ENCODE measurements at places on chromosomes 5 and 9.

- DNase-seq: no peak
Measured at GRCh38 chr5:7728076-7728475, 122.9 kb downstream of the CFAP90 start.

DNA sequence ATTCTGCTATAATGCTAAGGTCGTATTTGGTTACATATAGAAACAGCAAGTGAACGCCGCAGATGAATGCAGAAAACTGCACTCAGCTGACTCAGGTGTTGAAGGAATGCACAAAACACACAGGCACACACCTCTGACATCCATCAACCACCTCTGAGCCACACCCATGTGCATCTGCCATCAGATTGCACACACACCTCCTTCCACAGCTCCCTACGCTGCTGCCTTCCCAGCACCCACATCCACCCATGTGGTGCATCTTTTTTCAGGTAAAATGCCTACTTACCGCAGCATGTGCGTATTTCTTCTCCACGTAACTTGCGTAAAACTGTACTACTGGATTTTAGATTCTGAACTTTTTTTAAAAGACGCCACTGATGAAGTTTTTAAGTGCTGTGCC lies 7.1 kb downstream of the STK10 start:
- no peak for DNase-seq

GRCh38 chr5:15354021-15354420 lies 146.0 kb upstream of the FBXL7 start:
- no peak for DNase-seq

DNA sequence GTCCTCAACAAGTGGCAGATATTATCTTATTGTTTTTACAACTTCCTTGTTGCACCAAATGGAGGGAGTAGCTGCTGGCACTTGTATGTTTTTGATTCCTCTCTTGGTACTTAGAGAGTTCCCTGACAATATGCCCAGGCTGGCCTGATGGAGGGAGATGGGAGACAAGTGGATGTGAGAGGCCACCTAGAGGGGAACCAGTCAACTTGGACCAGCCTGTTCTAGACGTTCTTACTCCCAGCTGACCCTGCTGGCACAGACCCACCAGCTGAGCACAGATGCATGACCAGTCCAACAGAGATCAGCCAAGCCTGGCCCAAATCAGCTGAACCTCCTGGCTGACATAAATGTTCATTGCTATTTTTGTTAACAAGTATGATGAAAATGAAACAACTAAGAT lies 60.9 kb upstream of the GDNF start:
- no peak for DNase-seq

- no peak for DNase-seq
Measured at GRCh38 chr5:44321144-44321725, 68.0 kb downstream of the FGF10 start.

DNA sequence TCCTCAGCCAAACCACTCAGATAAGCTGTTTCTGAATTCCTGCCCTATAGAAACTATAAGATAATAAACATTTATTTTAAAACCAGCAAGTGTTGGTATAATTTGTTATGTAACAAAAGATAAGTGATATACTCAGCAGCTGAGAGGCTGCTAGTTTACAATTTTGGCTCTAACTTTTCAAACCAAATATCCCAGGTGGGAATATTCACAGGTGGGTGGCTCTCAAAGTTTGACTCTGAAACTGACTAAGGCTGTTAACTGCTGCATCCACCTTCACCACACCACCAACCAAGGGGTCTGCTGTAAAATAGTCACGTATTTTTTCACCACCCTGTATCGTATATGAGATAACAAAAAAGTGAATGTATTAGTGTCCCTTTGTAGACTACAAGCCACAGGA lies 9.7 kb upstream of the ZNF366 start:
- no peak for DNase-seq

- DNase-seq: no peak
Measured at GRCh38 chr9:99451112-99451606, 229.1 kb downstream of the SEC61B start.

GRCh38 chr5:141779503-141779973 lies 97.5 kb upstream of the ARAP3 start:
- no peak for DNase-seq

DNA sequence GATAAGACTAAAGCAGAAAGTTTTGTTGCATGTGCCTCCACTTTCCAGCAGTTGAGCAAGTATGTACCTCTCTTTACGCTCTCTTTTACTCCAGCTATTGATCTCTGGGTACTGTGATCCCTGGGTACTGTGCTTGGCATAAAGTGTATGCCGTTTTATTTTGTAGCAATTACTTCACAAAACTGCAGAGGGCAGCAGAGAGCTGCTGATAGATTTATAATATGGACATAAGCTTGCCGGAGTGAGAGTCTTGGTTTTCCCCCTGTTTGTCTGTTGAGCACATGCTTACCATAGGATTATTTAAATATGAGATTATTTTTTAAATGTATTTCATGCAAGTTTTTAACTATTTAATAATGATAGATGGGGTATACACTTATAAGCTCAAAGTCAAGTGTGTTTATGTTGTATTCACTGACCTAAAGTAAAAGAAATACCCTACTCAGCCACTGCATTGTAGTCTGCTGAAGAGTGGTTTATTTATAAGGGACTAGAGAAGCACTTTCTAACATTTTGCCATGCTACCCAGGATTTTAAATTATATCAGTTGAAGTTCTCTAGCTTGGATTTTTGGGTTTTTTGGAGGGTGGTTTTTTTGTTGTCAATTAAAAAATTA lies 13.0 kb downstream of the TTC1 start:
- DNase-seq: peak; percentile 15

- DNase-seq: no peak
Measured at GRCh38 chr5:74122979-74123590, 497.1 kb downstream of the ARHGEF28 start.

DNA sequence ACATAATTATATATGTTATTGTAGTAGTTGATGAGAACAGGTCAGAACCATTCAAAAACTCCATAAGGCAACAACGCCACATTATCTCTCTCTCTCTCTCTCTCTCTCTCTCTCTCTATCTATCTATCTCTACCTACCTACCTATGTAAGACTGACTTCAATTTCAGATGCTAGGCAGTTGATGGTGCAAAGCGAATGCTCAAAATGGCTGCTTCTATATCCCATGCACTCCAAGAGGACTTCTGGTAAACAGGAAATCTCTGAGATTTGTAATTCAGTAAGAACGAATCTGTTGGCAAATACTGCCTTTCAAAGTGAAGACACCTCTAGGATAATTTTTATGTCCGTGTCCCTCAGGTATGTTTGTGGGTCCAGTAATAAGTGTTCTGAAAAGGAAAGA lies 43.7 kb downstream of the MEF2C start:
- no peak for DNase-seq

DNA sequence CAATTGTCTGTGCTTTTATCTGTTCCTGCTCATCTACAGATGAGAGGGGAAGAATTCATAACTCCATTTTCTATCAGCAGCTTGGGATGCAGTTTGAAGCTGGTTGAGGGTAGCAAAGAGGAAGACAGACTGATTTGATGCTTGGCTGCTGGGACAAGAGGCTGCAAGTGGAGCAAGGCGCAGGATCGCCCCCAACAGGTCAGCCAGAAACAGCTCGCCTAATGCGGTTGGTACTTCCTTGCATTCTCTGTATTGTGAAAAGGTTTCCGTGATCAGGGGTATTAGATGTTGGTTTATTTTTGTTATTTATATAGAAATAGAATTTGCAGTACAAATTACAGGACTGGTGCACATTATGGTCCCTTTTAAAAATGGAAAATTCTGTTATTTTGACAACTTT lies 40.6 kb downstream of the ZNF883 start:
- no peak for DNase-seq

DNA sequence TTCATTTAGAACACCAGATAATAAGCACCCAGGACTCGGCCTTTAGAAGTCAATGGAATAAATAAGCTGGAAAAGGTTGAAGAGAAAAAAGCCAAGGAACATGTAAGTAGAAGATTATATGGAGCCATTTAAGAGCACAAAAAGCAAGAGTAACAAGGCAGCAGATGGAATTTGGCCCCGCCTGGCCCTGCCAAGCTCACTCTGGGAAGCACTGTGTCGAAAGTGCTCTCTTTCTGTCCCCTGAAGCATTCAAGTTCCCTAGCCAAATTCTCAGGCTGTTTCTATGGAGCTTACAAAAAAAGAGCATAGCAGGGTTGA lies 73.0 kb upstream of the GPR151 start:
- no peak for DNase-seq

DNA sequence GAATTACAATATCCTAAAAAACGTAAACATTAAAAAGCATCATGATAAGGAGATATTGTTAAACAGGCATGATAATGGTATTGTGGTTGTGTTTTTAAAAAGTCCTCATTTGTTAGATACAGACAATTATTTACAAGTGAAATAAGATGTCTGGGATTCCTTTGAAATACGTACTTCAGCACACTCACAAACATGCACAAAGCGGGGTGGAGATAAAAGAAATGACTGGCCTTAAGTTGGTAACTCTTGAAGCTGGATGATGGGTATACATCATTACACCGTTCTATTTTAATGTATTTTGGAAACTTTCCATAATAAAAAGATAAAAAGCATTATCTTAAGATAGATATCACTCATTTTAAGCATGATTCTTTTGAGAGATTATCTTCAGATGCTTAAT lies 1.0 kb downstream of the FAM200C start:
- DNase-seq: no peak

- DNase-seq: no peak
Measured at GRCh38 chr9:37732086-37732741, 21.4 kb upstream of the TRMT10B start.

DNA sequence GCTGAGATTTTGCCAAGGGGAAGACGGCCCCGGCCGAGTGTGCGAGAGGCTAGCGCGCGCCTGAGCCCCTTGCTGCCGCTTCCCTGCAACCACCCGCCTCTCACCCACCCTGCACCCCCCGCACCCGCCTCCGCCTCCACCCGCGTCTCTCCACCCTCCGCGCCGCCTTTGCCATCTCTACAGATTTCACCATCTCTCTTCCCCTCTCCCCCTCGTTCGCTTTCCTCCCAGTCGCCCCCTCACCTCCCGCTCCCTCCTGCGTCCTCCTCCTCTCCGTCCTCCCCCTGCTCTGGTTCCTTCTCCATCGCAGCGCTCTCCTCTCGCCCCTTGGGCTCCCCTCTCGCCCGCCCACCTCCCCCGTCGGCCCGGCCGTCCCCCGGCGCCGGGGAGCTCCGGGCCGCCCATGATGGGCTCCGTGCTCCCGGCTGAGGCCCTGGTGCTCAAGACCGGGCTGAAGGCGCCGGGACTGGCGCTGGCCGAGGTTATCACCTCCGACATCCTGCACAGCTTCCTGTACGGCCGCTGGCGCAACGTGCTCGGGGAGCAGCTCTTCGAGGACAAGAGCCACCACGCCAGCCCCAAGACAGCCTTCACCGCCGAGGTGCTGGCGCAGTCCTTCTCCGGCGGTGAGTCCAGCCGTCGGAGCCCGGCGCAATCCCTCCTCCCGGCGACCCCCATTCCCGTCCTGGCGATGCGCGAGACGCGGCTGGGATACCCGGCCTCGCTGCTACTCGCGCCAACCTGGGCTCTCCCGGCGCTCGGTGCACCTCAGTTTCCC lies at the start of gene PRDM12:
Gene PRDM12 (plus strand): TSS at position 344 of the 778 bp plus-strand sequence. CDS start 60 bp downstream, at position 404.
- DNase-seq: no peak

DNA sequence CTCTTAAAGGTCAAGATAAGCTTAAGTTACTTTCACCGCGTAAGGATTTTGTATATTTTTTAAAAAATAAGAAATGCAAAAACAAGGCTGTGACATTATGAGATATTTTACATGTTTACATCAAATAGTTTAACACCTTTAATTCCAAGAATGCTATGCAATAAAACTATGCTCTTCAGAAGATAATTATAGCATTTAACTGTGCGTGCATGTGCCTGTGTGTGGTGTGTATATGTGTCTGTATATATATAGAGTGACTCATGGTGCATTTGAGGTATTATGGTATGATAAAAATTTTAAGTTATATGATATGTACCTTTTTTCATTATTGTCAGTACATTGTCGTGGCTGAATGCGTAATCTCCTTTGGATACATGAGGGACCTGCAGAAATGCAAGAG lies 539.3 kb downstream of the PDE4D start:
- no peak for DNase-seq

- no peak for DNase-seq
Measured at GRCh38 chr9:82651474-82651873, 411.5 kb downstream of the RASEF start.

GRCh38 chr5:156883316-156883875 lies 33.3 kb downstream of the PPP1R2B start:
- DNase-seq: peak; percentile 18

- DNase-seq: no peak
Measured at GRCh38 chr9:3371842-3372241, 154.0 kb downstream of the RFX3 start.

GRCh38 chr5:43643327-43643726 lies 40.3 kb downstream of the NNT start:
- no peak for DNase-seq

- DNase-seq: no peak
Measured at GRCh38 chr5:57696825-57697570, 214.4 kb upstream of the ACTBL2 start.

Measured in GM19239 (cell line).